Aorta (tissue), 5 donors: ENCODE measurements at places on chromosomes 4 and X. TPM values are rescaled to one million over a fixed set of nuclear protein-coding genes. Genes with fewer than 3 reads are reported as not detected.

DNA sequence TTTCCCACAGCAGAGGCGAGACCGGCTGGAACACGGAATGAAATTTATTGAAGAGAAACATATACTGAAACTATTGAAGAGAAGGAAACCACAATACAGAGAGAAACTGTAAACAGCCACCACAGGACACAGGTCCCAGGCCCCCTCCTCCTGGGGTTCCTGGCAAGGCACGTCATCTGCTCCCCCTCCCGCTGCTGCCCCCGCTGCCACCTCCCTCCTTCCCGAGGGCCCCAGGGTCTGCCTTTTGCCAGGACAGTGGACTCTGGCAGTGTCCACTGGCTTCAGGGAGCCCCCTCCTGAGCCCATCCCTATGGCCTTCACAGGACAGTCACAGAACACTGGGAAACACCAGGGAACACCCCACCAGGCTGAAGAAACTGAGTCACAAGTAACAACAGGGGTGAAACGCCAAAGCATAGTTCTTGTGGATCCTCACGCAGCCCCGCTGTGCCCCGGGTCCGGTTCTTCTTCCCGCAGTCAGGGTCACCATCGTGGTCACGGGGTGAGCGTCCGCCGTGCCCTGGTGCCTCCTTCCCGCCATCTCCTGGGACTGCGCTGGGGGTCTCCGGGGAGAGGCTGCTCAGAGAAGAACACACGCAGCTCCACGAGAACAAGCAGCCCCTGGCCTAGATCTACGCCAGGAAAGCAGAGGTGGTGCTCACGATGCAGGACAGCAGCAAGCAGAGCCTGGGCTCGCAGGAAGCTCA, 5.4 kb downstream of the PNMA6E start:
- DNase-seq = no peak

DNA sequence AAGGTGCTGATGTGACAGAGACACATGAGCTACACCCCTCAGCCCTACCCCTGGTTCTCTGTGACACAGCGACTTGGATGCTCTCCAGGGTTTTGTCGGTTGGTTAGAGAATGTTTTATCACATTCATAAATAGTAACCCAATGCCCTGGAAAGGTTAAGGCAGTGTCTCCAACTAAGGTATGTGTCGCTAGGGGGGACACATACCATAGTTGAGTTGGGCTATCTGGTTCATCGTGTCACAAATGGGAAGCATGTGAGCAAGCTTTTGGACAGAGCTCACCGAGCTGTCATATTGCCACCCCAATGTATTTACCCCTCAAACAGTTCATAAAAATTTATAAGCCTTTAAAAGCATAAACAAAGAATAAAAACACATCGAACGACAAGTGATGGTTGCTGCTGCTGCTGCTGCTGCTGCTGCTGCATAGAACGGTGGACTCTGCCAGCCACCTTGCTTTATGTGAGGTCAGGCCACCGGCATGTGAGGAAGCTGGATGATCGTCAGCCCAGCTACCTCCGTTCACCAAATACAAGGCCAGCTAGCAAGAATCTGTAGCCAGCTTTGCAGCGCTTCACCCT, 55.9 kb downstream of the STOX2 start:
- no peak for DNase-seq

- no peak for DNase-seq
Measured at GRCh38 chr4:31422006-31422405, 701.8 kb downstream of the PCDH7 start.

PAGE2B gene
- not detected for total RNA-seq

DCLK2 gene
- 17.9 TPM for total RNA-seq
